ENCODE measurements at places on chromosomes 11 and 22. TPM values are rescaled to one million over a fixed set of nuclear protein-coding genes. Genes with fewer than 3 reads are reported as not detected.

The PAX6 gene
- not detected for total RNA-seq

The APOL1 gene
- 33.0 TPM for total RNA-seq

The DNAJB13 gene
- not detected for total RNA-seq

The TSGA10IP gene
- not detected for total RNA-seq
